Stimulated activated CD8-positive, alpha-beta memory T cell treated with anti-CD3 and anti-CD28 coated beads, Interleukin-15, amount 100 ng/mL, for 4 hours (primary cell): ENCODE measurements at places on chromosomes 7 and 10.

GRCh38 chr10:24821986-24822385, 98.3 kb upstream of the ARHGAP21 start:
- no peak for DNase-seq

- no peak for DNase-seq
These were observed 150.3 kb downstream of the COL28A1 start for GRCh38 chr7:7385421-7385820.

GRCh38 chr10:23106331-23107072, 11.1 kb downstream of the MSRB2 start:
- no peak for DNase-seq

GRCh38 chr7:150378115-150378852, 846 bp upstream of the ZNF775 start:
- DNase-seq, result no peak

DNA sequence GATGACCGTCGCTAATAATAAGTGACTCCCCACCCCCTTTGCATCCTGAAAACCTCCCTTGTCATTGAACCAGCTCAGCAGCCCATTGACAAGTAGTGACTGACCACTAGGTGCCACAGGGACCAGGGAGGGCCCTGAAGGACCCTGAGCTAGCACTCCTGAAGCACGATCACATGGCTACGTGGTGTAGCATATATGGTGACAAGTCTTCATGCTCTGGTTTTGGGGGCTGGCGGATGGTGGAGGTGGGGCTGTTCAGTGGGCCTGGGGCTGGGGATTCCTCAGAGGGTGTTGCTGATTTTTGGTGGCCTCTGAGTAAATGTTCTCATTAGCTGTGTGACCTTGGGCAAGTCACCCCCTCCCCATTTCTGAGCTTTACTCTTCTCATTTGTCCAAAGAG, 4.7 kb downstream of the ADAMTS14 start:
- DNase-seq, result no peak

DNA sequence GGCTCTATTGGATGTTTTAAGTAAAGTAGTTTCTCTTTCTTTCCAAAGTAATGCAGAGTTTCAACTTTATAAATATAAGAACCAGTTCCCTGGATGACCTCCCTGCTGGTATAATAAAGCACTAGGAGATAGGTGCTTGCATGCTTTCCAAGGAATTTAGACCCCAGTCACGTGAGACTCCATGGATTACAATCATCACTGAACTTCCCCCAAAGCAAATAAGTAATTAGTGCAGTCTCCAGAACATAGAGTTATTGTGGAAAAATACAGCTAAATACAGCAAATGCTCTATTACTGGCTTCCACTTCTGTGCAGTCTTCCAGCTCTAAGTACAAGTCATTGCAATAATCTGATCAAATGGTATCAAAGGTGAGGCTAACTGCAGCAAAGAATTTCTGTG, 220.2 kb upstream of the STEAP1 start:
- DNase-seq, result no peak

- no peak for DNase-seq
These were observed 62.8 kb downstream of the MTPN start for GRCh38 chr7:135914346-135914745.

DNA sequence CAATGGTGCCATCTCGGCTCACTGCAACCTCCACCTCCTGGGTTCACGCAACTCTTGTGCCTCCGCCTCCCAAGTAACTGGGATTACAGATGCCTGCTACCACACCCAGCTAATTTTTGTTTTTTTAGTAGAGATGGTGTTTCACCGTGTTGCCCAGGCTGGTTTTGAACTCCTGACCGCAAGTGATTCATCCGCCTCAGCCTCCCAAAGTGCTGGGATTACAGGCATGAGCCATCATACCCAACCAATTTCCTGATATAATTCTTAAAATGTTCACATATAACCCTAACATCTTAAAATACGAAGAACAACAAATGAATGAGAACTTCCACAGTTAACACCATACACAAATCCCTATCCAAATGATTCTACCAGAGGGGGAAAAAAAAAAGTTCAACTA, 31.2 kb downstream of the BAIAP2L1 start:
- no peak for DNase-seq

DNA sequence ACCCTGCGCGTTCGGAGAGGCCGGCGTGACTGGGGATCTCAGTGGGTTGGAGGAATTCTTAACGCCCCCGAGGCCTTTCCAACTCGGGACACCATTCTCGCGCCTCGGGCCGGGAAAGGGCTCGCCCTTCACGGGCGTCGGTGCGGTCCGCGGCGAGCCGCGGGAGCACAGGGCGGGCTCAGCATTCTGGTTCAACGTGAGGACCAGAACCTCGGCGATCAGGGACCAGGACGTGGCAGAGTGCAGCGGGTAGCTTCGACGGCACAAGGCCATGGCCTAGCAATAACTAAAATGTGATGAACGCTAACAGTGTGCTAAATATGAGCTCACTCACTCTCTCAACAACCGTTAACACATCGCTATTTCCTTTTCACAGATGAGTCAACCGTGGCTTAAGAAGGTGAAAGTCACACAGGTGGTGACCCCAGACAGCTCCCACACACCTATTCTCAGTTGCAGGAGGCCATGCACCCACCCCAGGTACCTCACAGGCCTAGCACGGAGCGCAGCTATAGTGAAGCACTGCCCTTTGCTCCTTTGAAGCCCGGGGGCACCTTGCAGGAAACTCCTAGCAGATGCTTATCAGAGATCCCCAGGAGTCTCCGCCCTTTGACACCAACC, 4.5 kb upstream of the EMX2 start:
- no peak for DNase-seq

DNA sequence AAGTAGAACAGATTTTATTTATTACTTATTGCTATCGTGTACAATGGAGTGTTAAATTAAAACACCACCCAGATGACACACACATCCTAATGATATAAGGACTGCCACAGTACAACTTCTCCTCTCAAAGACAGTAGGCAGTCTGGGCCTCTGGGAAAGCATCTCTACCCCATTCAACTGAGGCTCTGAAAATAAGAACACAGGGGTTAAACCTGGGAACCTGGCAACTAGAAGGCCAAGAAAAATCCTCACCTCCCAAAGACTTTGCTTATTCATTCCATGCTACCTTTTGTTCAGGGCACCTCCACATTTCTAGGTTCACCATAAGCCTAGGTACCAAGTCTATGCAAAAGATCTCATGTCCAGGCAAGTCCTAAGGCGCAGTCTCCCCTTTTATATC, 125.4 kb upstream of the FEZF1 start:
- no peak for DNase-seq

DNA sequence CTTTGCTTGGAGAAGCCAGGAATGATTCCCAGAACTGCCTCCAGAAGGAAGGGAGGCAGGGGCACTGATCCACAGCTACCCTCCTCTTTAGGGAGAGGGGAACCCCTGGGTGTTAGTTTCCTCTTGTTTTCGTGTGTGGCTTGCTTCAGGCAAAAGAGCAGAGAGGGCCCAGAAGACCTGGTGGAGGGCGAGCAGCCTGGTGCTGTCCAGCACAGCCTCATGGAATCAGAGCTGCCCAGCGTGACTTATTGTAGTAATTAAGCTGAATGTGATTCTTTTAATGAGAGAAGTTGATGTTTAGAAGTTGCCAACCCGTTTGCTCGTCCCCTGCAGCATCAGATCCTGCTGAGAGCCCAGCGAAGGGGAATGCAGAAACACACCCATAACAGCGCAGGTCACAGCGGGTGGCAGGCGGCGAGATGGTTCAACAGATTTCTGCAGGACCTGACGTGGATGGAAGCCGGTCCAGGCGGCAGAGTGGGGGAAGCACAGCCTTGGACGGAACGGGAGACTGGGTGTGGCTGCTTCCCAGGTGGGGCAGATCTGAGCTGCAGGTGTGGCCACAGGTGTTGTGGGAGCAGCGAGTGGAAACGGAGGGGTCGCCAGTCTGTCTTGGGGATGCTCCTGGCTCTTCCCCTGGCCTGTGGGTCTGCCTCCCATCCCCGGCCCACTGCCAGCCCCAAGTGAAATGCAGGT, 53.7 kb upstream of the SHH start:
- DNase-seq, result no peak

- no peak for DNase-seq
These were observed 405 bp upstream of the ENTPD1 start for GRCh38 chr10:95755511-95756004.

GRCh38 chr10:36181426-36182178, 539.5 kb upstream of the FZD8 start:
- DNase-seq, result no peak

- no peak for DNase-seq
These were observed 500.8 kb downstream of the PLXNA4 start for GRCh38 chr7:132075515-132075914.

DNA sequence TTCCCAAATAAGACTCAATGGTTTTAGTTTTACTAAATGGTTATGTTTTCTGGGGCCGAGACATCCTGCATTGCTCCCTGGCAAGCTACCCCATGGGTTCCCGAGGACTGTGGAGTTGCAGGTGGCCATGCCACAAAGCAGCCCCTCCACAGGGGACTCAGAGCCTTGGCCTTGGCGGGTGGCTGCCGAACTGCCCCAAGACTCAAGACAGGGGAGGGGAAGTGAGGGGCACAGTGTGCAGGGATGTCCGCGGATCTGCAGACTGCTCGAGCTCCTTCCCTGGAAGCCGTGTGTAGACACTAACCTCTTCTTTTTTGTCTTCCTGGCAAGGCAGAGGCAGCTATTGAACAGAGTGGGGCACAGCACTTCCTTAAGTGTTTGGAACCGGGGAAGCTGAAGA, 154.6 kb downstream of the EBF3 start:
- no peak for DNase-seq

GRCh38 chr10:19913987-19914386, 97.8 kb downstream of the PLXDC2 start:
- DNase-seq, result no peak

DNA sequence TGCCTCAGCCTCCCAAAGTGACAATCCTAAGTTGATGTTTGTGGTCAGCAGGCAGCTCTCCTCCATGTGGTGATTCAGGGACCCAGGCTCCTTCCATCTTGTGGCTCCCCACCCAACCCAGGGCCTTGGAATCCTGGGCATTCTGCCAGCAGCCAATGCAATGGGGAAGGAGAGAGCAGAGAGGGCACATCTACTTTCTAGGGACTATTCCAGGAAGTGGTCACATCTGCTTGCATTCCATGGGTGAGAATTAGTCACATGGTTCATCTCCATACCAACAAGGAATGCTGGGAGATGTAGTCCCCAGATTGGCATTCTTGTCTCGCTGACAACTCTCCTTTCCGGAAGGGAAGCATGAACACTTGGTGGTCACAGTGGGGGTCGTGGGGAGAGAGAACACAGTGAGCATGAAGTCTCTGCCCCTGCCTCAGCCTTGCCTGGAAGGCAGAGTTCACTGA, 9.9 kb upstream of the SRRM3 start:
- no peak for DNase-seq

DNA sequence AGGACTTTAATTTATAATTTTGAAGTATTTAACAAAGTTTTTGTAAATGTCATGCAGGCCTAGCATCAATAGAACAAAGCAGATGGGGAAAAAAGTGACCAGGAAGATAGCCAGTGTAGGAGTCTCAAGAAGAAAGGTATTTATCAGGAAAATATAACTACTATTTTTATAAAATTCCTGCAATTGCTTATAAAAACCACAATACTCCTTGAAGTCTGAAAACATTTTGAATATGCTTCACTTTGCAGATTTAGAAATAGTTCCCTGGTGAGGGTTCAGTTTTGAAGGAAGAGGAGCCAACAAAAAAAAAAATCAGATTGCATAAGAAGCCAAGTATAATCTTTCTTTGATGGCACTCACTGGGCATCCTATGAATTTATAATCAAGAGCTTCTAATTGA, 34.1 kb downstream of the MTERF1 start:
- DNase-seq, result no peak

GRCh38 chr10:1370298-1370697, 314.1 kb downstream of the WDR37 start:
- DNase-seq, result no peak

- no peak for DNase-seq
These were observed 102.7 kb downstream of the ZNF248 start for GRCh38 chr10:37754538-37755323.

DNA sequence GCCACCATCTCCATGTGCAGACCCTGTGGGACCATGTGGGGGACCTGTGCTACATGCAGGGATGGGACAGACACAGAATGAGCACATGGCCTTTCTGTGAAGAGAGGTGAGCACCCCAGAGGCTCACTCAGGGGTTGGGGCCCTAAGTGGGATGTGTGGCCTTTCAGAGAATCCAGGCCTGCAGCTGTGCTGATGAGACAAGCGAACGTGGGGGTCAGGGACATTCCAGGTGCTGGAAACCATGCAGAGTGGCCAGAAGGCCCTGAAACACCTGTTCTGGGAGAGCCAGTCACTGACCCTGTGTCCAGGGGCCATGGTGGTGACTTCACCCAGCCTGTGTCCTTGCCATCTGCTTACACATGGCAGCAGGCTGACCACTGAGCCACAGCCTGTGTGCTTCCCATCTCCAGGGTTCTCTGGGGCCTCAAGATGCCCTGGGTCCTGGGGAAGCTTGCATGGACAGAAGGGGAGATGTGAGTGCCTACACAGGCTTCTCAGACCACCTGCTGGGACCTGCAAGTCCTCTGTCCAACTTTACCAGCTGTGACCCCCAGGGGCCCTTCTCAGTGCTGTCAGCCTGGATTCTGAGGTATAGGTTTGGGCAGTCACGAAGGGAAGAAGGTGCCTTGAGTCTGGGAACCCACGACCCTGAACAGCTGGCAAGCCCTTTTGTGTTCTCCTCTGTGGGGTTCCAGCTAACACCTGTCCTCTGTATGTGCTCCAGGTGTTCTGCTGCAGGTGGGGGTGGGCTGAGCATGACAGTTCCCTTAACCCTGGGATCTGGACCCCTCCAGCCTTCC, 17.6 kb downstream of the RAMP3 start:
- DNase-seq, result no peak

GRCh38 chr10:78357141-78358063, 323.7 kb downstream of the RPS24 start:
- DNase-seq, result no peak

- no peak for DNase-seq
These were observed 769.7 kb upstream of the AUTS2 start for GRCh38 chr7:68828575-68828974.

DNA sequence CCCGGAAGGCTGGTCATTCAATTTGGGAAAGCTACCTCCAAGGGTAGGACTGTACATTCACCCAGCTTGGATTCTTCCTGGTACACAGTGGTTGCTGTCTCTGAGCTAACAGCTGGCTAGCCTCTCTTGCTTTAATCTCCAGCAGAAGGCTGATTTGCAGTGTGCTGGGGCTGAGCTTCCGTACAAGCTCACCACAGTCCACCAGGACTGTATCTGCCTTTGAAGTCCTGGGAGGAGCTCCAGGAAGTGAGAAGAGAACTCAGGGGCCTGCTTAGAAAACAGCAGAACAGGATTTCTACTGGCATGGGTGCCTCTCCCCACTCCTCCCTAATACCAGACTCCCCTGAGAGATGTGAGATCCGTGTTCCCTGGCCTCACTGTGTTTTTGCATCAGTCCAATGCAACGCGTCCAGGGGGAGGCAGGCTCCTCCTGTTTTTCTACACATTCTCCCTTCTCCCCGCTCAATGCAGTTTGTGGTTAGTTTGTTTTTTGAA, 6.6 kb downstream of the AFAP1L2 start:
- DNase-seq, result no peak

DNA sequence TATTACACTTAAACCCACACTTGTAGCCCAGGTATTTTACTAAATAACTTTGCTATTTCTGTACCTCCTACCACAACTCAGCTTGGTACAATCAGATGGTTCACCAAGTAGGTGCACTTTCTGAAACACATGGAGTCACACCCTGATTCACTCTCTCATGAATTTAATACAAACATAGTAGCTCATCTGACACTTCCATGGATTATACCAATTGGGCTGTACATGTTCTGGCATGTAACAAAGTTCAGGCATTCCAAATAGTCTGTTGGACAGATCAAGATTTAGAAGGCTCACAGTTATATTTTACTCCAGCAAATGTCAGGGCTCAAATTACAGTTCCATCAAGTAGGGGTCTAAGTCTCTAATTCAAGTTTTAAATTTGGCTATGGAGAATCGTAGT, 62.2 kb upstream of the RNF148 start:
- no peak for DNase-seq
